ENCODE measurements at places on chromosomes 7 and 10. TPM values are rescaled to one million over a fixed set of nuclear protein-coding genes. Genes with fewer than 3 reads are reported as not detected.

DNA sequence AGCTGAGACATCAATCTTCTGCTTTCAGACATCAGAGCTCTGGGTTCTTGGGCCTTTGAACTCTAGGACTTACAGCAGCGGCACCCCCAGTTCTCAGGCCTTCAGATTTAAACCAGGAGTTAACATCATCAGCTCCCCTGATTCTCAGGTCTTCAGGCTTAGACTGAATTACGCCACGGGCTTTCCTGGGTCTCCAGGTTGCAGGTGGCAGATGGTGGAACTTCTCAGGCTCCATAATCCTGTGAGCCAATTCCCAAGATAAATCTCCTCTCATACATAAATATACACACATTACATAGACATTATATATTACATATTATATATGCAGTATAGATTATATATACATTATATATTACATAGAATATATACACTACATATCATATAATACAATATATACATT, 408.9 kb upstream of the AUTS2 start:
- no peak for DNase-seq

- DNase-seq: no peak
Measured at GRCh38 chr7:157429680-157430224, 92.9 kb downstream of the DNAJB6 start.

DNA sequence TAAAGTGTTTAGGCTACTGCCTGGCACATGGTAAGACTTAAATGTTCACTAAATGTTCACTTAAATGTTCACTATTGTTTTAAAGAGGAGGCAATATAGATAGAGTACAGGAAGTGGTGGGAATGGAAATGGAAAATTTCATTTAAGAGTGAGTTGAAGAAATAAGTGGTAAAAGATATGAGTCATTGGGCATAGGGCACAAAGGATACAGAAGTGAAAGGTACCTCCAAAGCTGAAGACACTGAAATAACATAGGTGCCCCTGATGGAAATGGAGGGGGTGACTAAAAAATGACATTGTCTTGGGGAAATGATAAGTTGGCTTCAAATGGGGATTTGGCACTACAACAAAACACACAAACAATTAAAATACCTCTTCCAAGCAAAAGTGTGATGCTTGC, 5.2 kb upstream of the FRA10AC1 start:
- DNase-seq: no peak

HPS1 gene
- 64.0 TPM for total RNA-seq
